HS-5 (cell line): ENCODE measurements at places on chromosomes 12 and 14.

GRCh38 chr12:56158926-56159461, 835 bp downstream of the MYL6 start:
- DNase-seq, result no peak

- DNase-seq, result no peak
Measured at GRCh38 chr14:55607386-55607785, 27.4 kb downstream of the KTN1 start.

GRCh38 chr12:62434494-62435302, 31.9 kb upstream of the MON2 start:
- DNase-seq, result no peak

GRCh38 chr12:94254270-94254669, 105.9 kb downstream of the PLXNC1 start:
- no peak for DNase-seq

- no peak for DNase-seq
Measured at GRCh38 chr12:120116441-120116791, at the start of gene RAB35. RAB35 (minus strand) TSS chr12:120116753; CDS start chr12:120116650, 103 bp downstream.
